Stimulated activated CD8-positive, alpha-beta memory T cell treated with anti-CD3 and anti-CD28 coated beads, Interleukin-12 subunit alpha, Interleukin-12 subunit beta, amount 100 ng/mL, for 4 hours (primary cell): ENCODE measurements at places on chromosomes 16 and 17.

- no peak for DNase-seq
Measured at GRCh38 chr17:55420067-55420775, 1.4 kb downstream of the MMD start.

DNA sequence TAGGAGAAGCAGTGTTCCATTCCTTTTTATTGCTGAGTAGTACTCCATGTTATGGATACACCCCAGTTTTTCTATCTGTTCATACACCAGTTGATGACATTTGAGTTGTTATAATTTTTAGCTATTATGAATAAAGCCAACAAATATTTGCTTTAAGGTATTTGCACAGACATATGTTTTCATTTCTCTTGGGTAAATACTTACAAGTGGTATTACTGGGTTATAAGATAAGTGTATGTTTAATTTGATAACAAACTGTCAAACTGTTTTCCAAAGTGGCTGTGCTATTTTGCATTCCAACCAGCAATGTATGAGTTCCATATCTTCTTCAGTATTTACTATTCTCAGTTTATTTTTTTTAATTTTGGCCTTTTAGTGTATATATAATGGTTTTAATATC is 27.7 kb upstream of the GFOD2 start:
- DNase-seq = no peak

- DNase-seq = no peak
Measured at GRCh38 chr17:66357037-66357436, 54.6 kb downstream of the PRKCA start.

- no peak for DNase-seq
Measured at GRCh38 chr16:2825906-2826305, 4.2 kb upstream of the ZG16B start.

- DNase-seq = no peak
Measured at GRCh38 chr16:89383095-89384003, 107.0 kb downstream of the ANKRD11 start.

DNA sequence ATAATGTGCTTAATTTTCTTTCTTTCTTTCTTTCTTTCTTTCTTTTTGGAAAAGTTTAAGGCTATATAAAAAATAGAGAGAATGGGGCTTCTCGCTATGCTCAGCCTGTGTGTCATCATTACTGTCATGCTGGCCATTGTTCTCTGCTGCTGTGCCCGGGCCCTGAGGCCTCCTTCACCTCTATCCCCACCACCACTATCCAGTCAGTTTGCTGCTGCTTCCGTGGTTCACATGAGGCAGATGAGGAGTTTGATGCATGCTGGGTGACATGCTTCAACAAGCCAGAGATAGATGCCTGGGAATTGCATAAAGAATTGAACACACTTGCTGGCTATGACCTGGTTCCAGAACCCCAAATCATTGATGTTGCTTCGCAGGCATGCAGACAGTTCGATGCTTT is 36.3 kb downstream of the PITPNC1 start:
- no peak for DNase-seq

GRCh38 chr17:4314179-4314578 is 50.4 kb upstream of the ANKFY1 start:
- no peak for DNase-seq

DNA sequence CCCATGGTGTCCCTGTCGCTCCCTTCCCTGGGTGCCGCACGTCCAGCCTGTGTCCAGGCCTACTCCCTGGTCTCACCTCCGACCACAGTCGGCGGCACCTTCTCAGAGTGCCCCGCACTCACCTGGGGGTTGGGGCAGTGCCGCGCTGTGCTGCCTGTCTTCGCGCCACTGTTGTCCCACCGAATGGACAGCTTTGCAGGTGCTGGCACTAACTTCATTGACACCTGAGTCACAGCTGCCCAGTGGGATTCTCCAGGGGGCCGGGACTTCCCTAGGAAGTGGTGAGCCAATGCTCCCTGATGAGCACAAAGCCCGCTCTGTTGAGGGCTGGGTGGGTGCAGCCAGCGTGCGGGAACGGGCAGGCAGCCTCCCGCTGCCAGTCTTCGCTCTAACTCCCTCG is 24.3 kb upstream of the DBNDD1 start:
- DNase-seq = no peak

GRCh38 chr17:78557598-78558039 is 19.6 kb downstream of the DNAH17 start:
- DNase-seq = no peak

GRCh38 chr17:48522031-48522653 is 8.7 kb downstream of the HOXB1 start:
- no peak for DNase-seq

DNA sequence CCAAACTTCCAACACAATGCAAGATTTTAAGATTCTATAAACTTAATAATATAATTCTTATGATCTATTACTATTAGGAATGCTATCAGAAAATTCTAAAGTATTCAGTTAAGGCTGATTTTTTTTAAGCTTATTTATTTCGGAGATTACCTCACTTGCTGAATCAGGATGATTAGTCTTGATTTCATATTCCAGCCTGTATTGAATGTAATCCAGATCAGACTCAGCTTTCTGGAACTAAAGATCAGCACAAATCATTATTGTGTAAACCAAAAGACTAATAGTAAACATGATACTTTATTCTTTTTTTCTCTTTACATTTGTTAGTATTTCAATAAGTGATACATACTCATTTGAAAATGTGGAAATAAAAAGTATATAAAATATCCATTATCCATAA is 23.9 kb downstream of the SKA2 start:
- no peak for DNase-seq

DNA sequence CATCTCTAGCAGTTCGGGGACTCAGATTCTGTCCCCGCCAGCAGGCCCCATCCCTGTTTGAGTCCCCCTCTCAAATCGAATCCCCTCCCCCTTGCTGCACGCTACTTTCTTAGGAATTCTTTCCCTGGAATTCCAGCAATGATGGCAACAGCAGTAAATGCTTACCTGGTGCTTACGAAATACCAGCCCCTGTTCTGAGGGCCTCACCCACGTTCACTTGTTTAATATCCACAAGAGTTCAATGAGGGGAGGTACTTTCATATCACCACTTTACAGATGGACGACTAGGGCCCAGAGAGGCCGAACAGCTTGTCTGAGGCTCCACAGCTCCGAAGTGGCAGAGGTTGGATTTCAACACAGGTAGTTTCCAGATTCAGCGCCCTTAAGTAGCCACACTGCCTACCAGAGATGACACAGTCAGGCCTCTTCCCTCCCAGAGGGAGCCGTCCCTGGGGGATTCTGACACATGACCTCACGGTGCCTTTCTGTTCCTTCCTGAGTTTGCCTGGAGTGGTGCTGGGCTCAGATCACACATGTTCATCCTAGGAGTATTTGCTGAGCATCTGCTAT is 120.7 kb upstream of the GSE1 start:
- no peak for DNase-seq

DNA sequence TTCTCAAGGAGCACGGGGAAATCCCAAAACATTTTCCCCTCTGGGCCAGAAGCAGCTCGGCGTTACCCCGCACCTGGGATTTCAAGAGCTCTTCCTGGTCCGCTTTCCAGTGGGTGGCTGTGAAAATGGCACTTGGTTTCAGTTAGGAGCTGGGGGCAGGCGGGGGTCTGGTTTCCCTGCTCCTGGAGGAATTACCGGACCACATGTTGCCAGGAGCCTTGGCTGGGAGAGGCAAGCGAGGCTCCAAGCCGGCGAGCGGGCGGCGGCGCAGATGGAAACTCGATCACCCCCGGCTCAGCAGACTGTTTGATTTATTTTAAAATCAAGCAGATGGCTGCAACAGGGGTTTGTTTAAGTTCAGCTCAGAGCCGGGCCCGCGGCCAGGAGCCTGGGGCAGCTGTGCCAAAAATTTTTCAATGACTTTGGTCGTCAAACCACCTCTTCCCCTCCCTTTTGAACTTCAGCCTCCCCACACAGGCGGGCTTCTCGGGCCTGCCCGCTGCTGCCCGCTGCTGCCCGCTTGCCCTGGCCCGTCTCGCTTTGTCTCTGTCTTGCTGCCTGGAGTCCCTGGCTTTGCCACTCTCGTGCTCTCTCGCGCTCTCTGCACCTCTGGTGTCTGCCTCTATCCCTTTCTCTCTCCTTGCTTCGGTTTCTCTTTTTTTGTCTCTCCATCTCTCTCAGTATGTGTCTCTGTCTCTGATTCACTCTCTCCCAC is 108.0 kb upstream of the CIBAR2 start:
- no peak for DNase-seq

GRCh38 chr17:1362964-1363363 is 37.1 kb downstream of the YWHAE start:
- DNase-seq = no peak

DNA sequence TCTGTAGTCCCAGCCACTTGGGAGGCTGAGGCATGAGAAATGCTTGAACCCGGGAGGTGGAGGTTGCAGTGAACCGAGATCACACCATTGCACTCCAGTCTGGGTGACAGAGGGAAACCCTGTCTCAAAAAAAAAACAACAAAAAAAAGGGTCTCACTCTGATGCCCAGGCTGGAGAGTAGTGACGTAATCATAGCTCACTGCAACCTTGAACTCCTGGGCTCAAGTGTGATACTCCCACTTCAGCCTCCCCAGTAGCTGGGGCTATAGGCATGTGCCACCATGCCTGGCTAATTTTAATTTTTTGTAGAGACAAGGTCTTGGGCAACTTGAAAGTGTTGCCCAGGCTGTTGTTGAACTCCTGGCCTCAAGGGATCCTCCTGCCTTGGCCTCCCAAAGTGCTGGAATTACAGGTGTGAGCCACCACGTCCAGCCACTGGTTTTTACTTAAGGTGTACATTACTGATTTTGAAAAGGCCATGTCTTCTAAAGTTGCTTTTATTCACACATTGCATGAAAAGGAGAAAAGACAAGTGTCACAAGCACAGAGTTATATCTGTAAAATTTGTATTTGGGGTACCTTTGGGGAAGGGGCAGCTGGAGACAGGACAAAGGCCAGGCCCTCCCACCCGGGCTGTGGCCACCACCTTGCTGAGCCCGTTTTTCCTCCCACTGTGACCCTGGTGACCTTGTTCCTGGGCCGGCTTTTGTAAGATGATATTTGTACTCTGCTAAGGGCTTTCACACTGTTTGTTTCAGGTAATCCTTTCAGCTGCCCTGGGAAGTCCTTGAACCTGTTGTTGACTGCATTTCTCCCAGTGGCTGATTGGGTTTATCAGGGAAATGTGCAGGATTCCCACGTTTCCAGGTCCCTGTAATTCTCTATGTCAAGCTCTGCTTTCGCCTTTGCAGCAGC is 11.5 kb downstream of the GPT2 start:
- no peak for DNase-seq

- DNase-seq = no peak
Measured at GRCh38 chr16:35182043-35182677, 1722.7 kb downstream of the TP53TG3F start.

DNA sequence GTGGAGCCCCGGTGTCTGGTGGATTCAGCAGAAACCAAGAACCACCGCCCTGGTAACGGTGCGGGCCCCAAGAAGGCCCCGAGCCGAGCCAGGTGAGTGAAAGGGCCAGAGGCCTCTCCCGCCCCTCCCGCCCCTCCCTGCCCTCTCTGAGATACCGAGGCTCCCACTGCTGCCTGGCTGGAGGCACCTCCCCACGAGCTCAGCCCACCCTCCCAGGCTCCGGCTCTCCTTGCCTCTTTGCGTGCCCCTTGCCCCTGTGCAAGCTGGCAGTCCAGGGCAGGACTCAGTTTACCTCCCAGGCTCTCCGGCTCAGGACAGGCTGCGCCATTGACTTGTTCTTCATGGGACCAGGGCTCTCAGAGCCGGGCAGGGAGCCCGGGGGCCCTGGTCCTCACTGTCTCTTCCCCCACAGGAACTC is 14.1 kb upstream of the MYO15B start:
- no peak for DNase-seq

DNA sequence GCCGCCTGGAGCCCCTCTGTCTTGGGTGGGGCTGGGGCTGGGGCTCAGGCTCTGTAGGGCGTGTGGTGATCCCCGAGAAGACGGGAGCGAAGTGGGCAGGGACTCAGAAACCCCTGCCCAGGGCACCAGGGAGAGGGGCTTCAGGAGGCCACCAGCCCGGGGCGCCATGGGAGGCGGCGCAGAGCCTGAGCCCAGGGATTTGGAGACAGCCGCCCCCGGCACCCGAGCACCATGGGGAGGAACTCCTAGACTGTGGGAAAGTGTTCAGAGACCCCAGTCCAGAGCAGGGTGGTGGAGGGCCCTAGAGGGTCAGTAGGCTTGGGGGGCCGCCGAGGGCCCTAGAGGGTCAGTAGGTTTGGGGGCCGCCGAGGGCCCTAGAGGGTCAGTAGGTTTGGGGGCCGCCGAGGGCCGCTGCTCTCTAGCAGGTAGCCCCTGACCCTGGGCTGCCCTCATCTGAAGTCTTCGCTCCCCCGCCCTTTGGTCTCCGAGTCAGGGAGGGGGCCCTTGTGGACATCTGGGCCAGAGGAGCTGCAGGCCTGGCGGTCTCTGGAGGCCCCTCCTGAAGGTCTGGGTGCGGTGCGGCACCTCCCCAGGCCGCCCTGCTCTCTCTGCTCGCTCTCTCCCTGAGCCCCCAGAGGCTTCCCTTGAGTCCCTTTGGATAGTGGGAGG is 734 bp downstream of the ARHGDIG start:
- DNase-seq = no peak

DNA sequence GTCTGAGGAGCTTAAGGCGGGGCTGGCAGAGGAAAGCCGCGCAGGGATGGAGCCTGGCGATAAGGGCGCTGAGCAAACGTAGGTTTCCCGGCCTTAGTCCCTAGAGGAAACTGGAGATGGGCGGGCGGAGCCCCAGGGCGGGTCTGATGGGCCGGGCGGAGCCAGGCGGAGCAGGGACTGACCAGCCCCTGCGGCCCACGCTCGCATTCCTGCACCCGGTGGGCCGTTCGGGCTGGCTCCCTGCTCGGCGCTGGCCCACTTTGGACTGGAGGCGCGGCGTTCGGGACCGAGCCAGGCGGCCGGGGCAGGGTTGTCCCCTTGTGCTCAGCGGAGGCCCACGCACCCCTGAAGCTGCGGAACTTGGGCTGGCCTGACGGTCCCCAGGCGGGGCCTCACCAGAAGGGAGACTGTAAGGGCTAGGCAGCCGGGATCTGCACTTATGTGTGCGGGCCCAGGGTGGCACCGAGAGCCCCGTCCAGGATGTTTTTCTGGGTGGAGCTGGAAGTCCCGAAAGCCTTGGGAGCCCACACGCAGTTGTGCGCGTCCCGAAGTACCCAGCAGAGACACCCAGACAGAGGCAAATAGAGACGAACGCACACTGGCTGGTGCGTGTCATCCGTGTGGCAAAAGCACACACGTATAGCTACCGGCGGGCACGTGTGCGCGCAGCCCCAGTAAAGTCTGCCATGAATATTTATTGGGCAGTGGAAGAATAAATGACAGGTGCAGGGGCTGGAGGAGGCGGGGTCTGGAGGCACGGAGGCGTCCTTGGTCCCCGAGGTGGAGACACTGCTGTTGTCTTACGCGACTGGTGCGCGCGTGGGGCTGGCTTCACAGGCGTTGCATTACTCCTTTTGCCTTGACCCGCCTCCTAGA is 1.4 kb downstream of the PYDC1 start:
- DNase-seq = no peak

- DNase-seq = no peak
Measured at GRCh38 chr17:13367154-13367553, 234.6 kb downstream of the HS3ST3A1 start.

GRCh38 chr17:13594310-13594709 is 7.4 kb downstream of the HS3ST3A1 start:
- DNase-seq = no peak

GRCh38 chr17:19590451-19590850 is 56.8 kb downstream of the SLC47A1 start:
- DNase-seq = no peak

GRCh38 chr17:47649972-47650524 is 329 bp downstream of the KPNB1 start:
- no peak for DNase-seq
